ENCODE measurements at places on chromosomes 3 and 15.

DNA sequence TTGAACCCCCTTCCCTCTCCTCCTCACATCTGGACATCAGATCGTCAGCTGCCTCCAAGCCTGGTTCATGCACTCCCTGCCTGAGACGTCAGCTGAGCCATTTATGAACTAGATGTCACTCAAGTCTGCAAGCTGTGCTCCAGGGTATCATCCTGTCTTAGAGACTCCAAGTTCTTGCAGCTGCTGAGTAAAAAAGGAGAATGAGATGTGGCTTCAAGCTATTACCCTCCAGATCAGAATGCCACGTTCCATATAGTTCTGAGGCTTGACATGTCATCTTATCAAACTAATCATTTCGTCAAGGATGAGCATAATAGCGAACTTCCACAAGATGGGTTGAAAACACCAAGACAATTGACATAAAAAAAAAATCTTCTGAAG lies 766.3 kb downstream of the TBL1XR1 start:
- no peak for DNase-seq
- H3K36me3 ChIP-seq, result no peaks in the 10 kb centered on the region
- H3K27ac ChIP-seq, result no peak overlapping the region
- H3K4me3 ChIP-seq, result no peak overlapping the region

DNA sequence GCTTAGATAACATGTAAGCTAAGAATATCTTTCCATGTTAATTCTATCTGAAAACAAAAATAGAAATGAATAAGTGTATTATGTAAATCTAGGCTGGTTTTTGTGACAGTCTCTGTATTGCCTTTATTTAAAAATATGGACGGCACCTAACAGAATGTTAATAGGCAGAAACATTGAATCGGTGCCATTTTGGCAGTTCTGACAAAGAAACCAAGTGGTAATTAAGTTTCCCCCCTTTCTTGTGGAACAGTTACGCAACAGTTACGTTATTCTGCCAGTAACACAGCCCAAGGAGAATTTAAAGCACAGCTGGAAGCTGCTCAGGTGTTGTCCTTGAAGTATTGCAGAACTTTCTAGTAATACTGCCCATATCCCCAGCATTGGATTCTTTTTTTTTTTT lies 21.5 kb downstream of the LARS2 start:
- DNase-seq, result peak; percentile 25
- no peaks in the 10 kb centered on the region for H3K36me3 ChIP-seq
- no peak overlapping the region for H3K4me3 ChIP-seq

- no peaks in the 10 kb centered on the region for H3K36me3 ChIP-seq
- no peaks in the 10 kb centered on the region for H3K27me3 ChIP-seq
- no peak for DNase-seq
- H3K4me3 ChIP-seq, result no peak overlapping the region
- no peaks in the 10 kb centered on the region for H3K4me1 ChIP-seq
Measured at GRCh38 chr3:166721466-166721865, 658.6 kb downstream of the ZBBX start.

GRCh38 chr3:77889616-77890015 lies 849.7 kb downstream of the ROBO2 start:
- no peak for DNase-seq
- no peaks in the 10 kb centered on the region for H3K36me3 ChIP-seq
- no peaks in the 10 kb centered on the region for H3K27me3 ChIP-seq
- H3K27ac ChIP-seq, result no peak overlapping the region
- H3K4me1 ChIP-seq, result no peaks in the 10 kb centered on the region

GRCh38 chr3:128914966-128915645 lies 35.7 kb downstream of the ACAD9 start:
- no peak for DNase-seq
- H3K4me1 ChIP-seq, result no peaks in the 10 kb centered on the region
- no peak overlapping the region for H3K4me3 ChIP-seq

DNA sequence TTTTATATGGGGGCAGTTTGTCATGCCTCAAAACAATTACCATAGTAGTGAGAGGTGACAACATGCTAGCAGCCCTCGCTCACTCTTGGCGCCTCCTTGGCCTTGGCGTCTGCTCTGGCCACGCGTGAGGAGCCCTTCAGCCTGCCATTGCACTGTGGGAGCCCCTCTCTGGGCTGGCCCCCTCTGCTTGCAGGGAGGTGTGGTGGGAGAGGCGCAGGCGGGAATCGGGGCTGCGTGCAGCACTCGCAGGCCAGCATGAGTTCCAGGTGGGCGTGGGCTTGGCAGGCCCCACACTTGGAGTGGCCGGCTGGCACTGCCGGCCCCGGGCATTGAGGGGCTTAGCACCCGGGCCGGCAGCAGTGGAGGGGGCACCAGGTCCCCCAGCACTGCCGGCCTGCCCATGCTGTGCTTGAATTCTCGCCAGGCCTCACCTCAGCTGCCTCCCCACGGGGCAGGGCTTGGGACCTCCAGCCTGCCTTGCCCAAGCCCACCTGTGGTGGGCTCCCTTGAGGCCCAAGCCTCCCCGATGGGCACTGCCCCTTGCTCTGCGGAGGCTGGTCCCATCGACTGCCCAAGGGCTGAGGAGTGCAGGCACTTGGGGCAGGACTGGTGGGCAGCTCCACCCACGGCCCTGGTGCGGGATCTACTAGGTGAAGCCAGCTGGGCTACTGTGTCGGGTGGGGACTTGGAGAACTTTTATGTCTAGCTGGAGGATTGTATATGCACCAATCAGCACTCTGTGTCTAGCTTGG lies 38.8 kb upstream of the EIF5A2 start:
- no peak overlapping the region for H3K4me3 ChIP-seq
- H3K27ac ChIP-seq, result no peak overlapping the region
- no peaks in the 10 kb centered on the region for H3K4me1 ChIP-seq
- H3K27me3 ChIP-seq, result no peaks in the 10 kb centered on the region
- DNase-seq, result no peak

DNA sequence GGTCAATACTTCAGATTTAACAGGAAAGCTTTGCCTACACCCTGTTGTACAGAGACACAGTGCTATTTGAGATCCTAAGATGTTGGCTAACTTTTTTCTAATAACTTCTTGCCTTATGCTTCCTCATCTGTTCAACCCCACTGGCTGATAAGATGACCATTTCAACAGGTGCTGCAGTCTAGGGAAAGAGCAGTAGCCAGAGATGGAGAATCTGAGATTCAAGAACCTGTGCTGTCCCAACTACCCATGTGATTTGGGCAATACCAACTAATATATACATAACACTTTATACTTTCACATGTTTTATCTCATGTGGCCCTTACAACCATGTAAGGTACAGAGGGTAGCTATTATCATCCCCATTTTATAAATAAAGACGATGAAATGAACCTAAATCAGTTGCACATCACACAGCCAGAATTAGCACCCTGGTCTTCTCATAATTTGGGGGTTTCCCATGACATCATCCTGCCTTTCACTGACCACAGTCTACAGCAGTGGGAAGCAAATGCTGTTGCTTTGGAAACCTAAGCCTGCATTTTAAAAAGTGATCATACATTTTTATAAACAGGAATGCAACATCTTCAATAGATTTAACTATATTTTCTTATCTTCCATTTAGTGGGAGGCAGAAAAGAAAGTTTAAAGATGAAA lies 9.7 kb downstream of the TTC23 start:
- no peaks in the 10 kb centered on the region for H3K27me3 ChIP-seq
- no peak overlapping the region for H3K27ac ChIP-seq
- no peaks in the 10 kb centered on the region for H3K4me1 ChIP-seq
- H3K36me3 ChIP-seq, result peaks cover 27% of the 10 kb centered on the region
- DNase-seq, result no peak

GRCh38 chr3:126401611-126402160 lies 7.0 kb downstream of the CFAP100 start:
- DNase-seq, result no peak
- no peaks in the 10 kb centered on the region for H3K36me3 ChIP-seq
- H3K27ac ChIP-seq, result no peak overlapping the region
- H3K27me3 ChIP-seq, result peaks cover 17% of the 10 kb centered on the region
- H3K4me1 ChIP-seq, result no peaks in the 10 kb centered on the region
- no peak overlapping the region for H3K4me3 ChIP-seq

- no peaks in the 10 kb centered on the region for H3K4me1 ChIP-seq
- no peaks in the 10 kb centered on the region for H3K36me3 ChIP-seq
- DNase-seq, result no peak
Measured at GRCh38 chr15:39609166-39609916, 28.5 kb downstream of the THBS1 start.

DNA sequence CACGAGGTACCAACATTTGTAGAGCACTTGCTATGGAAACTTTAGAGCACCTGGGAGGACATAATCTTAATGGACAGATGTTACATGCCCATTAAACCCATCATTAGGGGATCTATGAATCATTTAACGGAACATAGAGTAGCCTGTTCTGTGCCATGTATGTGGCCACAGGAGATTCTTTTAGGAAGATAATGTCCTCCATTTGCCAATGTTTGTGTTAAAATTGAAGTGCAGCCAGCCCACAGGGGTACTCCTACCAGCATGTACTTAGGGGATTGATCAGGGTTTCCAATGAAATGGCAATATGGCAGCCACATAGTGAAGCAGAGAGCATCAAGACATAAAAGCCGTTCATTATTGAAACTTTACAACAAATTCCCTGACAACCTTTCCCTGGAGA lies 70.7 kb downstream of the TNIK start:
- DNase-seq, result no peak
- peaks cover 8% of the 10 kb centered on the region for H3K4me1 ChIP-seq
- no peak overlapping the region for H3K4me3 ChIP-seq
- H3K36me3 ChIP-seq, result no peaks in the 10 kb centered on the region
- no peak overlapping the region for H3K27ac ChIP-seq
- H3K27me3 ChIP-seq, result no peaks in the 10 kb centered on the region

DNA sequence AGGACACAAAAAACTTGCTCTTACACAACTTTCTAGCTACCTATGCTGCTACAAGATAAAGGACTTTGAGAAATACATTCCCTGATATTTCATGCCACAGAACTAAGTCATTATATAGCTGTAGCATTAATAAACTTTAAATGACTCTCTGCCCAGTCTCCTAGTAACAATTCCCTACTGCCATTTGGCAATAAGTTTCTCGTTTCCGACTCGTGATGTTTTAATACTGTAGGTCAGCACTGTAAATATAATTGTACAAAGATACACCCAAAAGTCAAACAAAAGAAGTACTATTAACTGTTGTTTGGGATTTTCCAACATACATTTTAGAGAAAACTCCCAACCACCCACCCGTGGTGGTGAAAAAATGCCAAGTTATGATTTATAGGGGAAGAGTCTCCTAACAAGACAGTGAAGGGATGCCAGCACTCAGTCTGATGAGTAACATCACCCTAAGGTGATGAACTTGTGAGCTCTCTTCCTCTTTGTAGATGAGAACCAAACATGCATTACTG lies 132.2 kb downstream of the DUT start:
- H3K27ac ChIP-seq, result no peak overlapping the region
- no peaks in the 10 kb centered on the region for H3K27me3 ChIP-seq
- H3K4me3 ChIP-seq, result no peak overlapping the region
- no peak for DNase-seq
- no peaks in the 10 kb centered on the region for H3K4me1 ChIP-seq

- H3K27ac ChIP-seq, result peak overlapping the region; percentile 81
- no peaks in the 10 kb centered on the region for H3K27me3 ChIP-seq
- no peak overlapping the region for H3K4me3 ChIP-seq
Measured at GRCh38 chr3:172257648-172258400, 190.4 kb downstream of the GHSR start.
